ENCODE measurements at places on chromosomes 12 and 14. TPM values are rescaled to one million over a fixed set of nuclear protein-coding genes. Genes with fewer than 3 reads are reported as not detected.

Gene SLC38A4
- 7.3 TPM for total RNA-seq

Gene CMKLR1
- 0.19 TPM for total RNA-seq

Gene TAS2R30
- 3.9 TPM for total RNA-seq

Gene TRMT5
- 13.1 TPM for total RNA-seq

Gene SIX1
- total RNA-seq = 0.17 TPM

Gene FOXG1
- not detected for total RNA-seq

Gene RPGRIP1
- not detected for total RNA-seq

Gene ETNK1
- total RNA-seq = 41.8 TPM

Gene ZFHX2
- total RNA-seq = 0.23 TPM

Gene KRT85
- total RNA-seq = not detected

Gene DPPA3
- total RNA-seq = not detected

Gene SLC25A21
- 0.74 TPM for total RNA-seq

Gene TRIAP1
- 40.0 TPM for total RNA-seq

Gene PRKCH
- 312 TPM for total RNA-seq

Gene NTN4
- total RNA-seq = 711 TPM

Gene KRT1
- total RNA-seq = not detected

Gene RERGL
- 0.34 TPM for total RNA-seq

Gene RPS6KL1
- 12.4 TPM for total RNA-seq

Gene ADSS1
- 0.98 TPM for total RNA-seq

Gene CMAS
- 19.4 TPM for total RNA-seq

Gene ALDH1L2
- total RNA-seq = 1.2 TPM

Gene OS9
- total RNA-seq = 481 TPM

Gene AQP5
- total RNA-seq = 0.47 TPM

Gene AQP2
- total RNA-seq = not detected

Gene IGFBP6
- total RNA-seq = 4.9 TPM

Gene HOXC9
- total RNA-seq = 0.68 TPM

Gene CLEC1B
- not detected for total RNA-seq

Gene AMDHD1
- 0.28 TPM for total RNA-seq

Gene DAO
- not detected for total RNA-seq

Gene ANAPC5
- 145 TPM for total RNA-seq

Gene MANSC4
- total RNA-seq = not detected

Gene SCN8A
- total RNA-seq = 0.42 TPM

Gene EGLN3
- 2.1 TPM for total RNA-seq

Gene CBLN3
- total RNA-seq = 1.0 TPM

Gene TAS2R7
- not detected for total RNA-seq

Data from dermis blood vessel endothelial cell (primary cell).